ENCODE measurements at places on chromosomes 3 and 15. TPM values are rescaled to one million over a fixed set of nuclear protein-coding genes. Genes with fewer than 3 reads are reported as not detected.

GRCh38 chr15:78685159-78685921 is 44.3 kb upstream of the CHRNB4 start:
- no peak for DNase-seq

DNA sequence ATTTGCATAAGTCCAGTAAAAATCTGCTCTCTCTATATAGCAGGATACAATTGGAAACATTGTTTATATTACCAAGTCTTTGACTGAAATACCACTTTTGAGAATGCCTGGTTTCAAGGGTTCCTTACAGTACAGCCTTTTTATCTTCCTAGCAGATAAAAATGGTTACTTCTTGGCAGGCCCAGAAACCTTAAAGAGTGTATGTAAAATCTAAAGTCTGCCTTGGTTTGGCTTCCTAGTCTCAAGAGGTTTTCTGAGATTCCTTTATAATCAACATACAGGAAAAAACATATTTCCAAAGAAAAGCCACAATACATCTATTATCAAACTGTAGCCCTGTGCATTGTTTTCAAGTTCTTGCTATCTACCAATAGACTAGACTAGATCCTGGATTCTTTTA is 84.6 kb downstream of the PLSCR2 start:
- no peak for DNase-seq

The CADPS gene
- not detected for total RNA-seq

The GHSR gene
- not detected for total RNA-seq

- no peak for DNase-seq
These were observed 20.9 kb downstream of the RAB5A start for GRCh38 chr3:19967812-19968211.

The ASB14 gene
- total RNA-seq: not detected

- DNase-seq: no peak
These were observed 93.5 kb downstream of the CORO2B start for GRCh38 chr15:68672251-68672650.

The CADM2 gene
- not detected for total RNA-seq

The REC114 gene
- not detected for total RNA-seq

GRCh38 chr3:177149106-177149505 is 48.2 kb downstream of the TBL1XR1 start:
- no peak for DNase-seq

GRCh38 chr3:30551927-30552326 is 54.5 kb upstream of the TGFBR2 start:
- no peak for DNase-seq

The KNL1 gene
- total RNA-seq: 4.2 TPM

The MESP2 gene
- total RNA-seq: 0.15 TPM

DNA sequence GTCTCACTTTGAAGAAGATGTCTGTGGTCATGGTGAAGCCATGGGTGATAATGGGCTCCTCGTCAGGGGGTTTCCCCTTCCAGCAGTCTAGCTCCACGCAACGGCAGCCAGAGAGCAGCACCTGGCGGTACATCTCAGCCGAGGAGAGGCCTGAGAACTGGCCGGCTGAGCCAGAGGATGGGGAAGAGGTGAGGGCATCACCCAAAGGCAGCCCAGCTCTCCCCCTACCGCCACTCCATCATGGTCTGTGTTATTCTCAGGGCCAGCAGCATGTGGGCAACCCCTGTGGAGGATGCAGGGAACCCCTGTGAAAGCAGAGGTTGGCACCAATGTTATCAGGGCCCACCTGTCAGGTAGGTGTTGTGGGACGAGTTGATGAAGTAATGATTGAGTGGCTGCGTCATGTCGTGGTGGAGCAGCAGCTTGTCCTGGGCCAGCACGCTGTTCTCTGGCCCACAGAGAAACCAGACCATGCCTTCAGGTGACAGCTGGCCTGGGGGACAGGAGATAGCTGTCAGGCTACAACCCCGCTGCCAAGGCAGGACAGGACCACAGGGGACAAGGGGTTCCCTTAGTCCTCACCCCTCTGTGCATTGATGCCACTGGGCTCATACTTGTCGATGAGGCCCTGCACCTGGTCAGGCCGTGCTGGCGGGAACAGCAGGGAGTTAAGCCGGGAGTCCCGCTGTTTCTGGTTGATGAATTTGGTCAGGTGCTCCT is 9.4 kb downstream of the PLCB2 start:
- no peak for DNase-seq

DNA sequence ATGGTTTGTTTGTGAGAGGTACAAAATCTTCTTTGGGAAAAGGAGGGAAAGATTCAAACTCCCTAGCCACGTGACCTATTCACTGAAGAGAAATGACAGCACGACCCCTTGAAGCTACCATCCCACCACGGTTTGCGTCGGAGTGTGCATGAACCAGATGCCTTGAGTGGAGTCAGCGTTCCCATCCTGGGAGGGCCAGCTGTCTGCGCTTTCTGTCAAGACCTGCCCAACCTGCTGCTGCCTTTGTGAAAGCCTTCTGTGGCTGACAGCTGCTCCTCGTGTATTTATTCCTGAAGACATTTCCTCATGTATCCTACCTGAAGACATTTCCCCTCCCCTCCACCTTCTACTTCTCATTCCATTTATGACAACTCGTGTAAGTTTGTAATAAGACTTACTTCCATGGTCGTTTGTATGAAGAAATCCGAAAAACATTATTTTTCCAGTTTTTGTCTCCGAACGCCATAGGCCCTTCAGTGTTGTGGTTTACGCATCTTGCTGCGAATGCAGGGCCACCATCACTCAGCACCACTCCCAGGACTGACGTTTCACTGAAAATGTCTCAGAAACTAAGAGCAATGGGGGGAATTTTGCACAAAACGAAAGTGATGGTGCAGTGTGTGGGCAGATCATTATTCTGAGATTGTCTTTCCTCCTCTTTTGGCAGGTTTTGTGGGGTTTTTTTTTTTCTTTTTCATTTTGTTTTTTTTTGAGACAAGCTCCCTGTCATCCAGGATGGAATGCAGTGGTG is 18.9 kb downstream of the EBLN2 start:
- DNase-seq: no peak

- DNase-seq: no peak
These were observed 69.2 kb upstream of the ICE2 start for GRCh38 chr15:60548101-60548500.

The GLCE gene
- total RNA-seq: 158 TPM

DNA sequence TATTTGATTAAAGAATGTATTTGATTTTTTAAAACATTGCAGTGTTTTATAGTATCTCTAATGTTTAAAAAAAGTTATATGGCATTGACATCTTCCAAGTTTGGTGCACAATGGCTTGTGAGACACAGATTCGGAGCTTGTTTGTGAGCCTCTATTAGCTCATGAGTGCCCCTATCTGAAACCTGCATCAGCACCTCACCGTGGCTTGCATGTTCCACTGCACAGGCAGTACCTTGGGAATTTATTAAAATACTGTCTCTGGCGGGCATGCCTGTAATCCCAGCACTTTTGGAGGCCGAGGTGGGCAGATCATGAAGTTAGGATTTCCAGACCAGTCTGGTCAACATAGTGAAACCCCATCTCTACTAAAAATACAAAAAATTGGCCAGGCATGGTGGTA is 6.8 kb upstream of the RTP2 start:
- DNase-seq: no peak

- DNase-seq: no peak
These were observed 21.7 kb downstream of the EEFSEC start for GRCh38 chr3:128174675-128175590.

DNA sequence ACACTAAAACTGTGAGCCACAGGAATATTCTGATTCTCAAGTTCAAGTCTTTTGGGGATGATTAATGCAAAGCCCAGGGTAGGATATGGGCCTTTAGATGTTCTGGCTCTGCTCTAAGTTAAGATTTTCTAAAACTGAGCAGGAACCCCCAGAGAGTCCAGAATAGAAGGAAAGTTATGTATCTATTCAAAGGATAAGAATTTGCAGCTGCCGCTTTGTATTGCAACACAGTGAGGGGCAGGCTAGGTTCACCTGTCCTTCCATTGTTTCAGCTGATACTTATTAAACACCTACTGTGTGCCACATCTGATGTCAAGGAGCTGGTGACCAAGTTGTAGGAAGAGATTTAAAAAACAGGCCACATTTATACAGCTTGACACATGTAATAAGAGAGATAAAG is 290.4 kb downstream of the MAGI1 start:
- no peak for DNase-seq

DNA sequence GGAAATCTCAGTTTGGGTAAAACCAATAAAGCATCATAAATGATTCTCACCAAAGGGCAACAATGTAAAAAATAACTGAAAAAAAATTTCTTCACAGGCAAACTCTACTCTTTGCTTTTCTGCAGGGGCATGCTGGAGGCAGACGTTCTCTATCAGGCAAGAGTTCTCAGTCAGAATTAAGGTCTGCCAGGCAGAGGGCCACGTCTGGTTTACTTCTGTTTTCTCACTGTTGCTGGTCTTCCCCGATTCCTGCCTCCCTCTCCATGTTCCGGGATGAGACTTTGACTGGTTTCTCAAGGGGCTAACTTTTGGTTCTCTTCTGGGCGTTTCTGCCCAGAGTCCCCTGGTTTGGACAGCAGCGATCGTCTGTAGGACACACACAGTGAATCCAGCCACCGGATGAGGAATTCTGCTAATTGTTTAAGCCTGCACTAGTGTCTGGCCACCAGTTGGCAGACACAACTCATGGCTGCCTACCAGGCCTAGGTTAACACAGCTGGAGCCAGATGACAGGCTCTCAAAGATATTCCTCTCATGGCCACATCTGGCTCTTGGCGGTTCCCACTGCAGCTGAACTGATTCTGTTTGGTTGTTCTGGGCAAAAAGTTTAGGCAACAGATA is 273.1 kb downstream of the FOXP1 start:
- no peak for DNase-seq

- no peak for DNase-seq
These were observed 6.3 kb downstream of the MTMR10 start for GRCh38 chr15:30985081-30985531.

- no peak for DNase-seq
These were observed 74.3 kb upstream of the TSEN2 start for GRCh38 chr3:12409684-12410596.

GRCh38 chr3:101066711-101067129 is 73.5 kb upstream of the ABI3BP start:
- DNase-seq: no peak

- no peak for DNase-seq
These were observed 58.6 kb downstream of the MB21D2 start for GRCh38 chr3:192858849-192859585.

GRCh38 chr3:27840807-27841594 is 118.9 kb upstream of the EOMES start:
- DNase-seq: no peak

DNA sequence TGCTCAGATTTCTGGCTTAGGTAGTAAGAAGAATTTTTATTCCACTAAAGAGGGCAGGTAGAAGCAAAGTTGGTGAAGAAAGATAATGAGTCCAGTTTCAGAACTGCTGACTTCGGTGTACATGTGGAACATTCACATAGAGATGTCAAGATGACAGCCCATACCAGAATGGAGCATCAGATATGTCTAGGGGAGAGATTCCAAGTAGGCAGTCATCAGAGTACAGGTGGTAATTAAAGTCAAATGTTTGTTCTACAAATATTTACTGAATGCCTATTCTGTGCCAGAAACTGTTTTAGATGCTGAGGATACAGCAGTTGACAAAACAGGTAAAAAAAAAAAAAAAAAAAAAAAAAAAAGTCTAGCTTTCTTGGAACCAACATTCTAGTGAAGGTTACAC is 81.9 kb downstream of the FGF12 start:
- no peak for DNase-seq

DNA sequence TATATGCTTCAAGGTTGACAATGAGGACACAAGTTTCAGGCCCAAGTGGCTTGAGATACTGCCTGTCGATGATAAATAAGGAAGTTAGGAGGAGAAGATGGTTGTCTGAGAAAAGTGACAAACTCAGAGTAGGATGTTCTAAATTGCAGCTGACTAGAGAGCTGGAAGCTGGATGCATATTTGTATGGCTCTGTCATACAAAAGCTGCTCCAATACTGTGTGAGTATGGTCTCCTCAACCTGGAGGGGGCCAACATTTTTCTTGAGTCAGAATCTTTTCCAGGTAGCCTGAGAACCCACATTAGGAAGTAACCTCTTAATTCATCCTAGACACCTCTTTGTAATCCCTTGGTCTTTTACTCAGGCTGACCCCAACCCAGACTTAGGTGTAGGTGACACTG is 28.4 kb upstream of the TPRG1 start:
- DNase-seq: no peak

GRCh38 chr15:43133430-43134156 is at the start of gene TMEM62:
TSS of gene TMEM62 (plus strand) at chr15:43133586. CDS start at chr15:43133803, 217 bp downstream.
- DNase-seq: no peak

DNA sequence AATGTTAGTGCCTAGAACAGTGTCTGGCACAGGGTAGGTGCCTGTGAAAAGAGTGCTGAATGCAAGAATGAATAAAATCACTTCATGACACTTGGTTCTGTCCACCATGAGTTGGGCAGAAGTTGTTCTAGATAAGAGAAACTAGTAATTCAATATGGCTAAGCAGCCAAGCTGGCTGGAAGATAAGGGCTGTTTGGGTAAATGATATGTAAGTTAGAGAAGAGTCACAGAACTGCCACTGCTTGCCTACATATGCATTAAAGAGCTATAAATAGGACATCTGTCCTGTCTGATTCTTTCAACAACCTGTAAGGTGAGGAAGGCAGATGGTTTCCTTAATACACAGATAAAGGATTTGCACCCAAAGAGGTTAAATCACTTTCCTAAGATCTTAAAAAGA is 13.1 kb downstream of the MTMR10 start:
- no peak for DNase-seq

The CLSTN2 gene
- total RNA-seq: 1.6 TPM

DNA sequence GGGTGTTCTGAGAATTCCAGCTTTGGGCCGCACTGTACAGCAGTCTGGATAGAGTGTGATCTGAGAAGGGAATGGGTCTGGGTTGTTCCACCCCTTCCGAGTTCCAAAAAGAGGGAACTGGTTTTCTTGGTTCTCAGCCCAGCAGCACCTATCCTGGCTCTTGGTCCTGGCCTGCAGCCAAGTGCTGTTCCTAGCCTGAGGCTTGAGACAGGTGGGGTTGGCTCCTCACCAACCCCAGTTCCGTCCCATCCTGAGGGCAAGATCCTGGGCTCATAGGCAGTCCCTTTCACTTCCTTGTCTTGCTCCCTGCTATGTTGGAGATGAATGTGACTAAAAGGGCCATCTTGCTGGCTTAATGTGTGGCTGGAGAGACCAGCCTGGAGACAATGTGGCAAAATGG is 15.2 kb downstream of the IVD start:
- DNase-seq: no peak

DNA sequence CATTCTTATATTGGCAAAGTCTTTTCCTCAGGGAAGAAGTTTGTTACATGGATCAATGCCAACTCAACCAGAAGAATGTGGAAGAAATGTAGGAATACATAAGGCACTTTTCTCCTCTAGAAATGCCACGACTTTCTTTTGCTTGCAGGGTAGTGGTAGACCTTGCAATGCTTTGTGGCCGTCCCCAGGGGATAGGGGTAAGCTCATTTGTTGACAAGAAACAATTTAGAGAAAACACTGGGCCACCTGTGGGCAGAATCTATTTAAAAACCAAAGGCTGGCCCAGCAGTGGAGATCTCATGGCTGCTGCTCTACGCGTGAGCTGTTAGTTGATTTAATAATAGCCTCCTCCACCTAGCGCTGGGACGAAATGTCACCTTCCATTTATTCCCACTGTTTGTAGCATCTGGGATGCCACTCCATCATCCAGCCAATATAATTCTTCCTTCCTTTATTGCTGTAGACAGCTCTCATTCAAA is 64.6 kb upstream of the PFN2 start:
- no peak for DNase-seq

Measured in glomerular endothelial cell (primary cell).